ENCODE measurements at places on chromosomes 11 and 22.

DNA sequence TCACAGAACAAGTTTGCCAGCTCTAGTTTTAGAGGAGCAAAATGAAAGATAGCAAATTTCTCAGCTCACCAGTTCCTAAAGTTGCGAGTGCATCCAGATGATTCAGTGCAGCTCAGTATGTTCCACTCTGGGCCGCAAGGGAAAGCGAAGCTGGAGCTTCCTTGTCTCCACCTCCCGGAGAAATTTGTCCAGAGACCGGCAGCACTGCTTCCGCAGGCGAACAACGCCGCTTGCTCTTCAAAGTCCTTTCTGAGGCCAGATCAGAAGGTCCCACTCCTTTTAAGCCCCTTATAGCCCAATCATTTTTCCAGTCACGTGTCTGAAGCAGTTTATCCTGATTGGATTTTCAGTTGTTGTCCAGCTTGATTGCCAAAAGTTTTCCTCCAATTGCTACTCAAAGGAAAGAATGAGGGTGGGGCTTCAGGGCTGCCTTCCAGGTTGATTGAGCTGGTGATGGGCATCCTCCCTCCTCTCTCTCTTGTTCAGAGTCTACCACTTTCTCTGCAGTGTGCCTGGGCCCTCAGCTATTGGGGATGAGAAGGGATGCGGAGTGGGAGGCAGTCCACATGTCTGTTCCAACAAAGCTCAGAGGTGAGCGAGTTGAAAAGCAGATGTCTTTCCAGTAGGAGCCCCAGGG, at the start of gene ZNF280A:
ZNF280A (minus strand) TSS at position 251 of the 637 bp plus-strand sequence. CDS start 4,640 bp downstream, outside the sequence.
- DNase-seq, result no peak

GRCh38 chr22:38176170-38176741, 5.4 kb downstream of the PLA2G6 start:
- DNase-seq, result no peak

GRCh38 chr11:11608783-11609232, 13.0 kb downstream of the GALNT18 start:
- DNase-seq, result no peak

DNA sequence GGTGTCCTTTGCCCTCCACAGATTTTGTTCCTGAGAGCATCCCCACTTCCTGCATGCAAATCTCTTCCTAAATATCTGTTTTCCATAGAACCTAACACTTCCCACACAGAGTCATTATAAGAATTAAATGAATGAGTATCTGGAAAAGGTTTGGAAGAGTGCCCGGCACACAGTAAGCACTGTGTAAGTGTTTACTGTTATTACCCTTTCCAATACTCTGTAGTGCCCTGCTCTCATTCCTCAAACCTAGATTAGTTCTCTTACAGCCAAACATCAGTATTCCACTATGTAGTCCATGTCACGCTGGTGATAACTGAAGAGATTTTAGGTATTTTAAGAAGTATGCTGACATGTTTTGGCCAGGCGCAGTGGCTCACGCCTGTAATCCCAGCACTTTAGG, 57.3 kb upstream of the PHF21A start:
- no peak for DNase-seq

DNA sequence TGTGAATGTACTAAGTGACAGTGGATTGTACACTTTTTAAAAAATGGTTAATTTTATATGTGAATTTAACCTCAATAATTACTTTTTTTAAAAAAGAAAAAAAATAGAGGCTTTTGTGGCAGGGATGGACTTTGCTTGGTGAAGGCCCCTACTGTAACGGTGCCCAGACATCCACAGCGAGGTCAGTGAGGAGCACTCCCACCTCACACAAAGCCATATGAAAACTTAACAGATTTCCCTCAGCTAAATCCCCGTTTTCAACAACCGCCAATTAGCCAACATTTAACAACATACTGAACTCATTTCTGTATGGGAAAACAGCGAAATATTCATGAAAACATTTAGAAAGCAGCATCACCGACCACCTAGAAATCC, 642 bp upstream of the C11orf58 start:
- no peak for DNase-seq

- DNase-seq, result no peak
Observed at GRCh38 chr22:30918761-30919160, 49.8 kb downstream of the MORC2 start.

DNA sequence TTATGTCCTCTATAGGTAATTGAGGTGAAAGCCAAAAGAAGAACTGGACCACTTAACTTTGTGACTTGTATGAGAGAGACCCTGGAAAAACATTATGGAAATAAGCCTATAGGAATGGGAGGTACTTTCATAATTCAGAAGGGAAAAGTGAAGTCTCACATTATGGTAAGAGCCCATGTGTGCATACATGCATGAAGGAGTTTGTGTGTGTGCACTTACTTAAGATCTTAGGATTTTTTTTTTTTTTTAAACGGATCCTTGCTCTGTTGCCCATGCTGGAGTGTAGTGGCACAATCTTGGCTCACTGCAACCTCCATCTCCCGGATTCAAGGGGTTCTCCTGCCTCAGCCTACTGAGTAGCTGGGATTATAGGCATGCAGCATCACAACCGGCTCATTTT, 15.8 kb downstream of the C11orf54 start:
- no peak for DNase-seq

DNA sequence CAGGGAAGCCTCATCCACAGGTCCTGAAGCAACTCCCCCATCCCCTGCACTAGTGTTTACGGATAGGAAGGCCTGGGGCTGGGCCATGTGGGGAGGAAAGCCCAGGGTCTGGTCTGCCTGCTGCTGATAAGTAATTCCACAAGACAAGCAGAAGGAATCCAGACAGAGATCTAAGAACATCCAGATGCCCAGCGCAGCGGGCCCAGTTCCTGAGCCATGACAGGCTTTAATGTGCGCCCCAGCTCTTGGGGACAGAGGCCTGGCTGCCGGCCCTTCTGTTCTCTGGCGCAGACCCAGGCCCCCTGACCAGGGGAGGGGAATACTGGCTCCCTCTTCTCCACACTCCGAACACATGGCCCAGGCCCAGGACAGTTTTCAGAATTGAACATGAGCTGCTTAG, 28.8 kb upstream of the ETS1 start:
- DNase-seq, result no peak

DNA sequence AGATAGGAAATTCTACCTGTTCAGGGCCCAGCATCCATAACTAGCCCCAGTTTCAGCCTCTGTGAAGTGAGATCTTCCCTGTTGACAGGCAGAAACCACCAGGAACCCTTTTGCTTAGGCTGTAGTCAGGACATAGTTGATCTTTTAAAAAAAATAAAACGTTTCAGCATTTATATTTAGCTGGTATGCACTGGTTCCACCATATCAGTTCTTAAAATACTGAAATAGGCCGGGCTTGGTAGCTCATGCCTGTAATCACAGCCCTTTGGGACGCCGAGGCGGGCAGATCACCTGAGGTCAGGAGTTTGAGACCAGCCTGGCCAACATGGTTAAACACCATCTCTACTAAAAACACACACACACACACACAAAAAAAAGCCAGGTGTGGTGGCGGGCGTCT, 35.3 kb downstream of the GALNT18 start:
- DNase-seq, result no peak

DNA sequence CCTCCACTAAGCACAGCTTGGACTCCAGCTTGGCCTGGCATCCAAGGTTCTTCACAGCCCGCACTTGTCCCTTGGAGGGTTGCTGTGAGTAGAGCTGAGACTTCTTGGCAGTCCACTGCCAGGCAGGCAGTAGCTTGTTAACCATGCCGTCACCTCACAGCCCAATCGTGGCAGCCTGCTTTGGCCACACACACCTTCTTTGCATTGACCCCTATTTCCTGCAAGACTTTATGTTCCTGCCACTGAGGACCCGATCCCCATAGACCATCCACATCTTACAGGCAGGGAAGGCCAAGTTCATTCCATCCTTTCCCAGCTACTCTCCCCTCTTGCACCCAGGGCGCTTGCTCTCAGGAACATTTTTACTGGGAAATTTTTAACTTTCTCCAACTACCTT, 2.5 kb upstream of the PYGM start:
- no peak for DNase-seq

DNA sequence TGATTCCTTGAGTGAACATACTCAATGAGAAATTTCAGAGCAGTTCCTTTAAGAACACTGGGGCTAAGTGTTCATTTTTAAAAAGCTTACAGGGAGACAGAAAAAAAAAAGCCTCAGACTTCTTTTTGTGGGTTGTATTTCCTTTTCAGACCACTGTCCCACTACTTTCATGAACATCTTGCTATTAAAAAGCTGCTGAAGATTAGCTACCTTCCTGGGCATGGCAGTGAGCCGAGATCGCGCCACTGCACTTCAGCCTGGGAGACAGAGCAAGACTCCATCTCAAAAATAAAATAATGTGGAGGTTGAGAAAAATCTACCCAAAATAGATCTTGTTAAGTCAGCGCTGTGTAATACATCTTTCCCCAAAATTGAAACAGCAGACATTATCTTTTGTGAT, 10.8 kb downstream of the TRAF6 start:
- DNase-seq, result no peak

- no peak for DNase-seq
Observed at GRCh38 chr11:134742956-134743819, 331.1 kb upstream of the B3GAT1 start.

GRCh38 chr22:19611590-19611989, 87.4 kb upstream of the CLDN5 start:
- DNase-seq, result no peak

- no peak for DNase-seq
Observed at GRCh38 chr22:32861330-32861729, 59.8 kb downstream of the TIMP3 start.

GRCh38 chr11:73415854-73416615, 39.8 kb downstream of the RELT start:
- no peak for DNase-seq

GRCh38 chr11:92257536-92257935, 32.9 kb downstream of the FAT3 start:
- DNase-seq, result no peak

GRCh38 chr11:83865636-83866461, 579.7 kb upstream of the CCDC90B start:
- DNase-seq, result no peak

DNA sequence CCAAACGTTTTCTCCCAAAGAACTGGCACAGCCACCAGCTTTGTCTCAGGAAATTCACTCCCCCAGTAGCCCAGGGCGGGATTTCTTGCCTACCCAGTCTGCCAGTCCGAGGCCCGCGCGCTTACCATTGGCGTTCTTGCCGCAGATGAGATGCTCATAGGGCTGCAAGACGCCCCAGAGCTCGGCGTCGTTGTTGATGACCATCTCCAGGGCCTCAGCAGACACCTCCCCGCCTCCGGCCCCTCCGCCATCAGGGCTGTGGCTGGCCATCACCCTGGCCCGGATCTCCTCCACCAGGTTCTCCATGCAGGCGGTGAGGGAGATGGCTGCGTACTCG, 1.3 kb downstream of the ABTB2 start:
- DNase-seq, result no peak

- DNase-seq, result no peak
Observed at GRCh38 chr22:45308391-45308956, 1.3 kb upstream of the FAM118A start.

DNA sequence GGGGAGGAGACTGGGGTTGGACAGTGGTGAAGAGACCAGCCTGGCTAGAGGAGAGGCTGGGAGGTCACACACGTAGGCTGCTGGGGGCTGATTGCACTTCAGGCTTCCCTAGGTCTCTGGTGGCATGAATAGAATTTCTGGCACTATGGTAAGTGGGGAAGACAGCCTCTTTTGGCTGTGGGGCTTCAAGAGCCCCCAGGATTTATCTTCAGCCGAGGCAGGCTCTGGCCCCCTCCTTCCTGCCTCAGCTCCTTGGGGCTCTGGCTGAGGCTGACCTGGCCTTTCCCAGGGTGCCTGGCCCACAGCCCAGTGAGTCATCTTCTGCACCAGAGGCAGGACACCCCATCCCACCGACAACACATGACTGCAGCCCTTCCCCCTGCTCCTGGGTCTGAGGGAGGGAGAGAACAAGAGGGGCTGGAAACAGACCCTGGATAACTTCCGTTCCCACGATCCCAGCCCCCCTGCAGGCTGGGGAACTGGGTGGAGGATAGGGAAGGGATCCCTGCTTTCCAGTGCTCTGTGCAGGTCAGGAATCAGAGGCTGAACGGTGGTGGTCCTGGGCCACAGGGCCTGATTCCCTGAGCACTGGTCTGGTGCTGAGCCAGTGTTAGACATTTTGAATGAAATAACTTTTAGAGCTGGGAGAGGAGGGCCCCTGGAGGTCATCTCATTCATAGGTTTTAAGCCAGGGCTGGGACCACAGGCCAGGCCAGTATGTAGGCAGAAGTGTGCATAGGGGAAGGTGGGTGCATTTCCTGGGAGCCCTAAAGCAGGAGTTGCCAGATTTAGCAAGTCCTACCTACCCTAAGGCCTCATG, 26.5 kb downstream of the ARHGEF17 start:
- peak; percentile 38 for DNase-seq

GRCh38 chr11:116104498-116105174, 600.4 kb upstream of the CADM1 start:
- no peak for DNase-seq

DNA sequence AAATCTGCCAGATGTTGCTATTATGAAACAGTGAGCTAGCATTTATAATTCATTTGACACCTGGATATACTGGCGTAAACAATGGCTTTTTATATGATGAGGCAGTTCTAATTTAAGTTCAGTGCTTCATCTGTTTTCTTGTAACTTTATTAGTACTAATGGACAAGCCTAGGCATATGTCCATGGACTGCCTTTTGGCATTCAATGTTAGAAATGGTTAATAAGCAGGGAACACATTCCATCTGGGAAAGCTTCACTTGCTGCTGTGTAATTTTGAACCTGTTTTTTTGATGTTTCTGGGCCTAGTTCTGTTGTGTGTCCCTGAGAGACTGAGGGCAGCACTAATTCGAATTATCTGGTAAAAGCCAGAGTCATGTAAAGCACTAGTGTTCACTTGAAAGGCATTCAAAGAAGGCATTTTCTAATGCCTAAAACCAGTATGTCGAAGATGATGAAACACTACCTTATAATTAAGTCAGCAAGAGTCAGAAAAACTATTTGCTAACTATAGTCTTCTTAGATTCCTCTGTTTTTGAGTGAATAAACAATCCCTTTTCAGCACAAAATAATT, 138.5 kb downstream of the SWAP70 start:
- DNase-seq, result no peak

GRCh38 chr22:24063986-24064385, 52.9 kb downstream of the CABIN1 start:
- DNase-seq, result no peak

- DNase-seq, result no peak
Observed at GRCh38 chr11:34303028-34303570, 54.7 kb downstream of the ABTB2 start.

DNA sequence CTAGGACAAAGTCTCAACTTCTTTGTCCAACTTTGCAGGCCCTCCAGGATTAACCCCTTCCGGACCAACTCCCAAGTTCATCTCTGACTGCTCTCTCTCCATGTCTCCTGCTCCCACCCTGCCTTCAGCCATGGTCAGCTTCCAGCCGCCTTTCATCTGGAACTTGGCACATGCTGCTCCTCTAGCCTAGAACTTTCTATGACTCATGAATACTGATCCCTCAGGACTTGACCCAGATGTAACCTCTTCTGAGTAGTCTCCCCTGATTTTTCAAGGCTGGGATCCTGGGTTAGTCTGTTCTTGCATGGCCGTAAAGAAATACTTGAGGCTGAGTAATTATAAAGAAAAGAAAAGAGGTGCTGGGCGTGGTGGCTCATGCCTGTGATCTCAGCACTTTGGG, 5.2 kb upstream of the SLC15A3 start:
- DNase-seq, result no peak

GRCh38 chr11:86595451-86595850, 77.0 kb downstream of the ME3 start:
- DNase-seq, result no peak

All from nephron progenitor cell (in vitro differentiated cells).